Activated naive CD8-positive, alpha-beta T cell treated with anti-CD3 and anti-CD28 coated beads, Interleukin-2, amount 10 ng/mL, durations not matched to agents 7 days and 5 days (primary cell): ENCODE measurements at places on chromosomes 6 and 20. TPM values are rescaled to one million over a fixed set of nuclear protein-coding genes. Genes with fewer than 3 reads are reported as not detected.

DNA sequence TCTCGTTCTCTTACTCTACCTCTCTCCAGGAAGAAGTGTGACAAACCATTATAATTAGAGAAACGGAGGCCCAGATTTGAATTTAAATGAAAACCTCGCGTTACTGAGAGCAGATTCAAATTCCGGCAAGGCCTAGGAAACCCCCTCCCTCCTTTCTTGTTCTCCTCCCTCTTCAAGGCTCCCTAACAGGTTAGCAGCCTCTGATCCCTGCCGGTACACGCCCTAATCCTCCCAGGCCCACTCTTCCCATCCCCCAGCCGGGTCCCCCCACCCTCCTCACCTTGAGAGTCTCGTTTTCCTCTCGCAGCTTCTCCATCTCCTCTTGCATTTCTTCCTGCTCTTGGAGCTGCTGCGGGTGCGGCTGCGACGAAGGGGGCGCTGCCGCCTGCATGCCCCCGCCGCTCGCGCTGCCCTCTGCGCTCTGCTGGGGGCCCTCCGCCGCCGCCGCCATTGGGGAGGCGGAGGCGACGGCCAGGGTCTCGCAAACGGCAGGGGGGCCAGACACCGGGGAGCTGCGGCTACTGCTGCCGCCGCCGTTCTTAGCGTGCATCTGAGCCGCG, 3.8 kb downstream of the MTCL3 start:
- peaks cover 29% of the 10 kb centered on the region for H3K4me1 ChIP-seq
- peaks cover 12% of the 10 kb centered on the region for H3K36me3 ChIP-seq
- peak overlapping the region; percentile 95 for H3K4me3 ChIP-seq

- peaks cover 61% of the 10 kb centered on the region for H3K27me3 ChIP-seq
- peak within 1 kb of the TSS; percentile 78 for H3K4me3 ChIP-seq
- H3K27ac ChIP-seq, result no peak within 1 kb of the TSS
- H3K4me1 ChIP-seq, result peaks cover 10% of the 10 kb centered on the region
- H3K36me3 ChIP-seq, result no peaks in the 10 kb centered on the region
These were observed at the start of gene ARFGEF3 for GRCh38 chr6:138161338-138162110. Gene ARFGEF3, plus strand, starts transcription at chr6:138161939. Its CDS starts 148 bp downstream, at chr6:138162087.

GRCh38 chr6:95280686-95281273, 296.6 kb upstream of the MANEA start:
- H3K4me3 ChIP-seq, result no peak overlapping the region
- H3K36me3 ChIP-seq, result no peaks in the 10 kb centered on the region
- H3K27ac ChIP-seq, result no peak overlapping the region
- no peak for DNase-seq
- H3K4me1 ChIP-seq, result no peaks in the 10 kb centered on the region
- H3K27me3 ChIP-seq, result no peaks in the 10 kb centered on the region

DNA sequence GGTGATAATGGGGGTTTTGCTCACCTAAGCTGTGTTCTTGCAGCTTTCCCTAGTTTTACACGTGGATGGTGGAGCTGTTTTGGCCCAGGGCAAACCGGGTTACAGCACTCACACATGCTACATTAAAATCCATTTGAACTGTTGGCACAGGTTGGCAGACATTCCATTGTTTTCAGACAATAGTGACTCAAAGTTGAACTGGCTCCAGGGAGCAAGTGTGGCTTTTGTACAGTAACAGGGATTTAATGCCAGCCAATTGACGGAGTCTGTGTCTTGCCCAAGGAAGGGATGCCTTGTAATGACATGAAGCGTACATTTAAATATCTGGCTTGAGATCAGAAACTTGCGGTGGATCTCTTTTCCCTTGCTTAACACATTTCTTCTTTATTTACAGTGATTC, 183.1 kb downstream of the DTNBP1 start:
- H3K27ac ChIP-seq, result no peak overlapping the region
- H3K4me3 ChIP-seq, result no peak overlapping the region
- no peak for DNase-seq
- peaks cover 13% of the 10 kb centered on the region for H3K36me3 ChIP-seq
- peaks cover 23% of the 10 kb centered on the region for H3K4me1 ChIP-seq

GRCh38 chr20:56788041-56788670, 159.1 kb downstream of the TFAP2C start:
- peaks cover 4% of the 10 kb centered on the region for H3K27me3 ChIP-seq
- H3K27ac ChIP-seq, result no peak overlapping the region
- no peaks in the 10 kb centered on the region for H3K36me3 ChIP-seq
- H3K4me1 ChIP-seq, result no peaks in the 10 kb centered on the region
- no peak for DNase-seq

DNA sequence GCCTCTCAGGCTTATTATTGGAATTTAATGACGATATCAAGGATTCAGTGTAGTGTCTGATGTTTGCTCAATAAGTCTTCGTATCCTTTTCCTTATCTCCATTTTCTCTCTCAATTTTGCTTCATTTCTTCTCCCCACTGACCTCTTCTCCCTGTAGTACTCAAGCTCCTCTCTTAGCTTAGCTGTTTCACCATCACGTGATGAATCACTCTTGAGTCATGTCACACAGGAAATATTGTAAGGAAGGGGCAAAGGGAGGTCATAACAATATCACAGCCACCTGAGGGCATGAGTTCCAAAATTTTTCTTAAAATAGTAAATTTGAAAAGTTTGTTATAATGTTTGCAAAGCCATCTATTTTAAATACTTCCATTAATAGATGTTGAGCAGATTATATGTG, 392.2 kb upstream of the MARCKS start:
- no peaks in the 10 kb centered on the region for H3K36me3 ChIP-seq
- no peak overlapping the region for H3K27ac ChIP-seq
- no peaks in the 10 kb centered on the region for H3K4me1 ChIP-seq
- H3K4me3 ChIP-seq, result no peak overlapping the region
- no peaks in the 10 kb centered on the region for H3K27me3 ChIP-seq

- no peak for DNase-seq
- H3K4me3 ChIP-seq, result no peak overlapping the region
- peaks cover 30% of the 10 kb centered on the region for H3K27me3 ChIP-seq
- H3K4me1 ChIP-seq, result peaks cover 4% of the 10 kb centered on the region
- no peaks in the 10 kb centered on the region for H3K36me3 ChIP-seq
These were observed 4.2 kb upstream of the EYA4 start for GRCh38 chr6:133236932-133237331.

GRCh38 chr6:75766387-75766786, 17.3 kb downstream of the MYO6 start:
- H3K4me3 ChIP-seq, result no peak overlapping the region
- no peaks in the 10 kb centered on the region for H3K4me1 ChIP-seq
- H3K36me3 ChIP-seq, result no peaks in the 10 kb centered on the region

- H3K27ac ChIP-seq, result no peak overlapping the region
- no peak overlapping the region for H3K4me3 ChIP-seq
- H3K4me1 ChIP-seq, result no peaks in the 10 kb centered on the region
- no peaks in the 10 kb centered on the region for H3K36me3 ChIP-seq
- no peak for DNase-seq
These were observed 177.2 kb downstream of the ZMYND8 start for GRCh38 chr20:47179267-47179666.

DNA sequence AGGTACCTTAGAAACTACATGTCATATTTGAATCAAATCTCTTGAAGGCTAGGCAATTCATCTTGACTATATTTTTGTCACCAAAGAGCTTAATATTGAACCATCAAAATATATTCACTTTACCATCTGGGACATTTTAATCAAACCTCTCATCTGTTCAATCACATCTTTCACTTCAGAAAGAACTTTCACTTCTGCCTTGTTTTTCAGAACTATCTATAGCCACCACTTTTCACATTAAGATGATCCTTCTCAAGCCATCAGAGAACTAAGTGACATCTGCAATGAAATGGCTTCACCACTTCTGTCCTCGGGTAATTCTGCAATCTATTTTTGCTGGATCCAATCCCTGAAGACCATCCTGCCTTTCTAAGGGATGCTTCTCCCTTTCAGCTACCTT, 57.8 kb downstream of the OR2B2 start:
- H3K27me3 ChIP-seq, result peaks cover 9% of the 10 kb centered on the region
- DNase-seq, result no peak
- H3K4me1 ChIP-seq, result no peaks in the 10 kb centered on the region
- H3K36me3 ChIP-seq, result no peaks in the 10 kb centered on the region

DNA sequence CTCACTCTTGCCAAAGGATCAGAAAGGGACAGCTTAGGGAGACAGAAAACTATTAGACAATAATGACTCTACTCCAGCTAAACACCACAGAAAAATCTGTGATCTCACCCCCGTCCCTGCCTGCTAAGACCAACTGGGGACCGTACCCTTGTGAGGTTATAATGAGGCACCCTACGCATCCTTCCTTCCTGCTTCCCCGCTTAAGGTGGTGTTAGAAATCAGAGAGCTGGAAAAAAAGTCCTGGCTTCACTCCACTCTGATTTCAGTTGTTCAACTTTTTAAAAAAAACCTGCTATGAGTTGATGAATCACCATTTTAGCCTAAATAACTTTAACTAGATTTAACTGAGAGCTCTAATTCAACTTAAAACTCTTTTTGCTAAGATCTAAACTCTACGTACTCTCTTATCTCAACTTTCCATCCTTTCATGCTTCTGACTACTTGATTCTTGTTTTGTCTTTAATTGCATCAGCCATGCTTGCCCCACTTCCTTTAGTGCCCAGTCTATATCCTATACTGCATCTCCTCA, 35.8 kb upstream of the TMEM14A start:
- H3K27ac ChIP-seq, result no peak overlapping the region
- H3K27me3 ChIP-seq, result peaks cover 12% of the 10 kb centered on the region
- H3K4me3 ChIP-seq, result no peak overlapping the region

- peaks cover 47% of the 10 kb centered on the region for H3K27me3 ChIP-seq
- no peak overlapping the region for H3K27ac ChIP-seq
- H3K4me1 ChIP-seq, result peaks cover 5% of the 10 kb centered on the region
- DNase-seq, result no peak
- H3K4me3 ChIP-seq, result no peak overlapping the region
- peaks cover 6% of the 10 kb centered on the region for H3K36me3 ChIP-seq
These were observed 47.8 kb downstream of the PSMB1 start for GRCh38 chr6:170505306-170505705.

- DNase-seq, result no peak
- H3K27ac ChIP-seq, result no peak overlapping the region
- H3K36me3 ChIP-seq, result no peaks in the 10 kb centered on the region
- H3K4me3 ChIP-seq, result no peak overlapping the region
- no peaks in the 10 kb centered on the region for H3K4me1 ChIP-seq
These were observed 11.4 kb upstream of the SSTR4 start for GRCh38 chr20:23023621-23024177.

DNA sequence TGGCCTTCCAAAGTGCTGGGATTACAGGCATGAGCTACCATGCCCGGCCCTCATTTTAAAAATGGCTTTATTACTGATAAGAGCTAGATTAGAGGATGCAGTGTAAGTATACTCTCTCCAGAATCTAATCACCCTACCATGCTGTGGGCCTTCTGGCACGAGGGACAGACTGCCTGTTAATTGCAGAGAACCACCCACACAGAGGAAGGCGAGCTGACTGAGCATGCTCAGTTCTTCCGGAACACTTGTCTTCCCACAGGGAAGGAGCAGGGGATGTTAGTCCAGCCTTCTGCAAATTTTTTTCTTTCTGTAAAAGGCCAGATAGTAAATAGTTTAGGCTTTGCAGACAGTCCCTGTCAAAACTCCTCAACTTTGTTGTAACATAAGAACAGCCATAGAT, 48.9 kb downstream of the ALDH5A1 start:
- H3K4me3 ChIP-seq, result no peak overlapping the region
- no peak overlapping the region for H3K27ac ChIP-seq
- peaks cover 22% of the 10 kb centered on the region for H3K27me3 ChIP-seq
- no peak for DNase-seq
- H3K4me1 ChIP-seq, result peaks cover 6% of the 10 kb centered on the region

GRCh38 chr6:46808806-46809205, 15.6 kb downstream of the MEP1A start:
- no peaks in the 10 kb centered on the region for H3K36me3 ChIP-seq
- H3K27ac ChIP-seq, result no peak overlapping the region
- no peak for DNase-seq
- peaks cover 18% of the 10 kb centered on the region for H3K27me3 ChIP-seq
- H3K4me3 ChIP-seq, result no peak overlapping the region

DNA sequence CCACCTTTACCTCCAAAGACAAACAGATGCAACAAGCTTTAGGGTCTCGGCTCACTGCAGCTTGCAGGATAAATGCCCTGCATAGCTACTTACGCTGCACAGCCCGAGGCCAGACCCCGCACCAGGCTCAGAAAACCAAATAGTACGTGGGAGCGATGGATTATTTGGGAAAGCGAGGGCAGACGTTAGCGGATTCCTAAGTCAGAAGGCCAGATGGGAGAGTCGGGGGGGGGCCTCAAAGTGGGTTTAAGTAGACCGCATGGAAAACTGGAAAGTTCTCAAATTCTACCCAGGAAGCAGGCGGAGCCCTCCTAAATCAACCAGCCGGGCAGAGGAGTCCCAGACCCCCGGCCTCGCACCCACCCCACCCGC, 382 bp downstream of the SFT2D1 start:
- DNase-seq, result peak; percentile 41
- peaks cover 9% of the 10 kb centered on the region for H3K4me1 ChIP-seq
- H3K4me3 ChIP-seq, result peak overlapping the region; percentile 89
- H3K27ac ChIP-seq, result peak overlapping the region; percentile 83
- H3K27me3 ChIP-seq, result peaks cover 21% of the 10 kb centered on the region
- H3K36me3 ChIP-seq, result peaks cover 1% of the 10 kb centered on the region

- H3K27me3 ChIP-seq, result peaks cover 7% of the 10 kb centered on the region
- no peak overlapping the region for H3K27ac ChIP-seq
- no peaks in the 10 kb centered on the region for H3K4me1 ChIP-seq
- no peaks in the 10 kb centered on the region for H3K36me3 ChIP-seq
- DNase-seq, result no peak
These were observed 36.8 kb downstream of the FOXQ1 start for GRCh38 chr6:1348675-1349074.

GRCh38 chr6:105568142-105568541, 165.3 kb upstream of the PREP start:
- H3K4me1 ChIP-seq, result no peaks in the 10 kb centered on the region
- H3K27ac ChIP-seq, result no peak overlapping the region
- no peaks in the 10 kb centered on the region for H3K36me3 ChIP-seq
- peaks cover 30% of the 10 kb centered on the region for H3K27me3 ChIP-seq
- no peak for DNase-seq

- no peak for DNase-seq
- H3K4me1 ChIP-seq, result no peaks in the 10 kb centered on the region
- H3K36me3 ChIP-seq, result no peaks in the 10 kb centered on the region
- H3K27ac ChIP-seq, result no peak overlapping the region
- no peak overlapping the region for H3K4me3 ChIP-seq
These were observed 431.6 kb downstream of the GJA1 start for GRCh38 chr6:121867095-121867494.

GRCh38 chr6:2037237-2037926, 208.0 kb downstream of the GMDS start:
- peaks cover 2% of the 10 kb centered on the region for H3K36me3 ChIP-seq
- DNase-seq, result no peak
- H3K4me1 ChIP-seq, result peaks cover 21% of the 10 kb centered on the region
- peaks cover 2% of the 10 kb centered on the region for H3K27me3 ChIP-seq

- no peaks in the 10 kb centered on the region for H3K36me3 ChIP-seq
- DNase-seq, result no peak
- no peak overlapping the region for H3K4me3 ChIP-seq
- peaks cover 50% of the 10 kb centered on the region for H3K27me3 ChIP-seq
These were observed 14.0 kb upstream of the SLC17A5 start for GRCh38 chr6:73667798-73668197.

The ZNF334 gene
- 2.1 TPM for total RNA-seq

The FAM217B gene
- total RNA-seq, result 36.0 TPM

The MYLK2 gene
- total RNA-seq, result 0.39 TPM

The PDYN gene
- not detected for total RNA-seq

The NRSN1 gene
- not detected for total RNA-seq

The LTA gene
- total RNA-seq, result 15.2 TPM
